ENCODE measurements at places on chromosomes 3 and 15.
A peak's percentile ranks its signal among the peaks of the same experiment; 100 is the strongest.

DNA sequence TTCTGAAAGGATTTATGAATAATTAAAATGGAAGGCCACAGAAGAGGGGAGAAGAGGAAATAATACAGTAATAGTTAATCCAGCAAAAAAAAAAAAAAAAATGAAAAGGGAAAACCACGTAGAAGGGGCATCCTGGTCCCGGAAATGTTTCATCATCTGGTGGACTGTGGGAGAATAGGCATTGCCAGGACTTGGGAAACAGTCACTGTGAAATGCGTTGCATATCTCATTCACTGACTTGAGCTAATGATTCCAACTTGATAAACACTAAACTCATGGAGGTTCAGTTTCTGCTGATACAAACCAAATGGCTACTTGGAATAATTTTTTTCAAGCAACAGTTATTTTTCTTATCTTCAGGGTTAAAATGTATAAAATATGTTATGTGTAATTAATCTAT is 3.2 kb downstream of the XCR1 start:
- DNase-seq = no peak

GRCh38 chr15:92247649-92248242 is 145.9 kb upstream of the ST8SIA2 start:
- no peak for DNase-seq

GRCh38 chr3:14719006-14719405 is 44.1 kb downstream of the C3orf20 start:
- no peak for DNase-seq

- no peak for DNase-seq
These were observed 232.5 kb upstream of the HES1 start for GRCh38 chr3:193903512-193903817.

- no peak for DNase-seq
These were observed 302.0 kb downstream of the RYR3 start for GRCh38 chr15:33612721-33613304.

- DNase-seq = no peak
These were observed 28.3 kb upstream of the PRR23E start for GRCh38 chr3:127164615-127165014.

GRCh38 chr3:128942161-128942952 is 51.5 kb downstream of the CFAP92 start:
- DNase-seq = no peak

DNA sequence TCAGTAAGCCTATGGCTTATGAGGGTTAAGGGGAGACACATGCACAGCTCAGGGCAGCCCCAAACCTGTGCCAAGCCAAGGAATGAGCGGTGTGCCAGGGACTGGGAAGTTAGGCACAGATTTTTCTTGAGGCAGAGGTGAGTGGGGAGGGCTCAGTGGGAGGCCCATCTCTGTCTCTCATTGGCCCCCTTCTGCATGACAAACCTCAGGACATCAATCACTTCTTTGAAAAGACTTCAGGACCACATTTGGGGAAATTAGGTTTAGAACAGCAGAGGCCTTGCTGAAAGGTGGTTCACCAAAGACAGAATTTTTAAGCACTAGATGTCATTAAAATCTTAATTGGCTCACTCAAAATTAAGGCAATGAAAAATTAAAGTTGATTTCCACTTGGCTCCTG is 57.2 kb downstream of the RAB11A start:
- no peak for DNase-seq

- peak; percentile 38 for DNase-seq
These were observed 44.8 kb upstream of the RNU6-1 start for GRCh38 chr15:67884514-67885174.

- no peak for DNase-seq
These were observed 16.8 kb downstream of the CIDEC start for GRCh38 chr3:9863058-9863772.

DNA sequence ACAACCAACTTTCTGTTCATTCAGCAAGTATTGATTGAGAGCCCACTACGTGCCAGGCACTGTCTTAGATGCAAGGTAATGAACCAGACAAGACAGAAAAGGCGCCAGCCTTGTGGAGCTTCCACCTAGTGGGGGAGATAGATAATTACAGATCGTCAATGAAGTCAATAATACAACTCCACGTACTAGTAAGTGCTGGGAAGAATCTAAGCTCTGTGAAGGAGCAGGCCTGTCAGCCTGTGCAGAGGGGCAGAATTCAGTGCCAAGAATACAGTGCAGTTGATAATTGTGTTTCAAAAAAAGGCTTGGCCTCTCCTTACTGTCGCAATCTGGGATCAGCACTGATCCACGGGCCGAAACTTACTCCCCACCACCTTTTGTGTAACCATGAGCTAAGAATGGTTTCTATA is 186.3 kb downstream of the FEZF2 start:
- DNase-seq = no peak

GRCh38 chr3:194083637-194084224 is 52.2 kb upstream of the HES1 start:
- no peak for DNase-seq

GRCh38 chr3:11989383-11990038 is 14.7 kb upstream of the SYN2 start:
- no peak for DNase-seq

DNA sequence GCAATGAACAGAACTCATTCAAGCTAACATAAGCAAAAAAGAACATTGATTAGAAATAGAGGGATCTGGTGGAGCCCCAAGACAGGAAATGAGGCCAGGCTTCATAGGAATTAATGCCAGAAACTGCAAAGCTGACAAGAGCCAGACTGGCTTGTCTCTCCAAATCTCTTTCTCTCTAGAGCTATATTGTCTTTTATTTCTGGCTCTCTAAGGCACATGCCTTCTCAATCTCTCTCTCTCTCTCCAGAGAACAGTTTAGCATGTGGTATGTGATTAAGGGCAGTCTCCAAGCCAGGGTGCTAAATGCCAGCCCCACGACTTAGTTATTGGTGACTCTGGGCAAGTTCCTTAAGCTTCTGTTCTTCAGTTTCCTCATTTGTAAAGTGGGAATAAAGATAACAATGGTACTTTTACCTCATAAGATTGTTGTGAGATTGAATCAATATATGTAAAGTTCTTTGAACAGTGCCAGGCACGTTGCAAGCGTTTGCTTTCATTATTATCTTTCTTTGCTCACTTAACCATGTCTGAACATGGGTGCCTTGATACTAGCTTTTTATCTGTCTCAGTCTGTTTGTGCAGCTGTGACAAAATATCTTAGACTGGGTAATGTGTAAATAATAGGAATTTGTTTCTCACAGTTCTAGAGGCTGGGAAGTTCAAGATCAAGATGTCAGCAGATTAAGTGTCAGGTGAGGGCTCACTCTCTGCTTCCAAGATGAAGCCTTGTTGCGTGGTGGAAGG is 123.2 kb downstream of the BDH1 start:
- DNase-seq = no peak

DNA sequence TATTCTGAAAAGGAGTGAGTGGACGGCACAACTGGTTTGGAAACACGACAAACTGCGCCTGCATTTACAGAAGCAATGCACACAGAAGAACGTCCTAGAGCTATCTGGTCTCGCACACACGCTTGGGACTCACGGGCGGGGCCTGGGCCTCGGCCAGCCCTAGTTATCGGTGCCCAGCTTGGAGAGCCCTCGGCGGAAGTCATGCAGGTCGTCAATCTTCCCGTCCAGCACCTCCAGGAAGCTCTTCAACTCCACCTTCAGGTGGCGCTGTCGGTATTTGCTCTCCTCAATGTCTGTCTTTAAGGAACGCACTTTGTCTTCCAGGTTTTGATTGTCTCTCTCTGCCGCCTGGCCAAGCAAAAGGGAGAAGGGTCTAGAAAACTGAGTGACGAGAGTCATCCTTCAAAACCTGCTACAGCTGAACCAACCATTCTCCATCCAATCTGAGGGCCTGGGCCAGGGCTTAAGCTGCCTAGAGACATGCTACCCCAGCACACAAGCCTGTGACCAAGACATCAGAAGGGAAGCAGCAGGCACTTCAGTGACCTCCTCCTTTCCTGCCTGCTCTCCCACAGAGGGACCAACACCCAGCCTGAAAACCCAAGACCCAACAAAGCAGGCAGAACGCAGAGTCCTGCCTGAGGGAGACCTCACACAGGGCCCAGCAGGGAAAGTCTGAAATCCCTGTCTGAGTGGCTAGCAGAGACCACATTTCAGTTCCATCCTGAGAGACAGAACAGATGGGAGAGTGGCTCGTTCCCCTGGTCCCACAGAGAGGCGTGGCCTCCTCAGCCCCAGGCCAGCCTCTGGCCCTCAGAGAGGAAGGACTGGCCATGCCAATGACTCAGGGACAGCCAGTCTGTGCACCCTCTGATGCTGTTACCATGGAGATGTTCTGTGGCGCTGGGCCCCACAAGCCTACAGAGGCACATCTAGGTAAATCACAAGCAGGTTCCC is 40.4 kb downstream of the WHAMM start:
- peak; percentile 34 for DNase-seq

DNA sequence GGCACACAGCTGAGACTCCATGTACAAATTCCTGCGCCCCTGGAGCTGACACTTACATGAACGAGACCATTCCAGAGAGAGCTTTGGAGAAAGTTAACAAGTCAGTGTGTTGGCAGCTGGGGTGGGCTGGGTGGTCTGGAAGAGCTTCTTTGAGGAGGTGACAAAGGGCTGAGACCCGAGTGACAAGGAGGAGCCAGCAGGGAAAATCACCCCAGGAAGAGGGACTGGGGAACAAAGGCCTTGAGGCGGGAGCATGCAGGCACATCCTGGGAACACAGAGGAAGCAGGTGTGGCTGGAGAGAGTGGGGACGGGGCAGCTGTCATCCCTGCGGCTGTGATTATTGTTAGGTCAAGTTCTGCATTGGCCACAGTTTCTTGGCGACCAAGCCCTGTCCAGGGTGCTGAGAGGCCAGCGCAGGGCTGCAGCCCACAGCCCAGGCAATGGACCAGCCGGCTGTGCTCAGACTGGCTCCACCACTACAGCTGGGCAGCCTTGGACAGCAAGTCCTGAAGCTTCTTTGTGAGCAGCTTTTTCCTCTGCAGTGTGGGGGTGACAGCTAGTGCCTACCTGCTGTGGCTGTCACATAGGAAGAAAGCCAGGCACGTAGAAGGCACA is 34.2 kb upstream of the PRR23E start:
- no peak for DNase-seq

- DNase-seq = no peak
These were observed 895.6 kb downstream of the ROBO1 start for GRCh38 chr3:78872195-78872594.

DNA sequence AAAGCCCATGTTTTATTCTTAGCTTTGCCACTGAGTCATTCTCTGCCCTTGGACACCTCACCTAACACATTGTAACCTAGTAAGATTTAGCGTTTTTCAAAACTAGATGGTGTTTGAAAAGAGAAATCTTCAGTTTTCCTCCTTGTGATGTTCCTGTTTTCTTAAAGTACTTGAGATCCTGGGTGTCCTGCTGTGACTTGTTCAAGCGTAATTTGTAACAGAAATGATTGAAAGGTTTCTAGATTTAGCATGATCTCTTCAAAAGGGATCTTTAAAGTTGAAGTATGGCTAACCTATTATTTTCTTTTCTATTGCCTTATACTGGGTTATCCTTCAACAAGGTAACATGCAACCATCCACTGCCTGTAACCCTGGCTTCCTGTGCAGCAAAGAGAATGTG is 32.6 kb upstream of the SPATA16 start:
- DNase-seq = no peak

GRCh38 chr15:31387479-31388118 is 61.0 kb downstream of the KLF13 start:
- DNase-seq = no peak

- no peak for DNase-seq
These were observed 209.9 kb downstream of the OCA2 start for GRCh38 chr15:27889258-27889657.

DNA sequence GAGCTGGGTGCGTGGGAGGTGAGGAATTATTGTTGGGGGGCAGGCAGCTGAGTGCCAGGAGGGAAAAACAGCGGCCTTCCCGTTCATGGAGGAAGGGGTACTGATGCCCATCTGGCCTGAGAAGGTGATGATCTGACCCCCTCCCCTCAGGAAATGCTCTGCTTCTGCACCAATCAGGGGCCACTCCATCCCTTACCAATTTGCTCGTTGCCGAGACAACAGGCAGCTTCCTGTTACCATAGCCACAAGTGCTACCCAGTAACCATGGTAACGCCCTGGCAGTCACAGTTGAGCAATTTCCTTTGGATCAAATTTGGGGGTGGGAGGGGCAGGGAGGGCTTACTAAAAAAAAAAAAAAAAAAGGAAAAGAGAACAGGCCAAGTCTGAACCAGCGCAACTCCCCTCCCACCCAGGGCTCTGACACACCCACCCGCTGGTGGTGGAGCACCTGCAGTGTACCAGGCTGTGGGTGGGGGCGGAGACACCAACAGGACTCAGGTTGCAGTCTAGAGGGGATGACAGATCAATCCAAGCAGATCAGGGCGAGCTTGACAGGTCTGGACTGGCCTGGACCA is 13.7 kb downstream of the CELF6 start:
- DNase-seq = peak; percentile 12

- DNase-seq = no peak
These were observed 781.6 kb upstream of the CFAP20DC start for GRCh38 chr3:59831394-59831793.

DNA sequence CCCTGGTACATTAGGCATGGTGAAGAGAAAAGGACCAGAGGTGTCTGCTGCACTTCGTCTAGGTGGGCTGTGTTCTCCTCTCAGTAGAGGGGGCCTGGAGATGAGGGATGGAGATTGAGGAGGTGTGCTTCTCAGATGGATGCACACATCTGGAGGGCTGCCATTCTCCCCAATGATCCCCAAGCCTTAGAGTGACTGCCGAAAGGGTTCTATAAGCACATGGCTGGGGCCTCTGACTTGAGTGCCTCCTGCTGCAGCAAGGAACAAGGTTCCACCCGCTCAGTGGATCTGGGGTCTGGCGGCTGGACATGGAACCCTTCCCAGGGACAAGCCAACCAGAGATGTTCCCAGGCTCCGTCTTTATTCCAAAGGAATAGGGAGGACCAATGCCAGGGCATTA is 66.8 kb downstream of the CPN2 start:
- no peak for DNase-seq

- DNase-seq = no peak
These were observed 254.0 kb upstream of the IL12A start for GRCh38 chr3:159734681-159735080.

GRCh38 chr15:70584838-70585706 is 178.3 kb downstream of the UACA start:
- DNase-seq = peak; percentile 37

GRCh38 chr3:172404237-172404962 is 43.9 kb downstream of the GHSR start:
- no peak for DNase-seq

DNA sequence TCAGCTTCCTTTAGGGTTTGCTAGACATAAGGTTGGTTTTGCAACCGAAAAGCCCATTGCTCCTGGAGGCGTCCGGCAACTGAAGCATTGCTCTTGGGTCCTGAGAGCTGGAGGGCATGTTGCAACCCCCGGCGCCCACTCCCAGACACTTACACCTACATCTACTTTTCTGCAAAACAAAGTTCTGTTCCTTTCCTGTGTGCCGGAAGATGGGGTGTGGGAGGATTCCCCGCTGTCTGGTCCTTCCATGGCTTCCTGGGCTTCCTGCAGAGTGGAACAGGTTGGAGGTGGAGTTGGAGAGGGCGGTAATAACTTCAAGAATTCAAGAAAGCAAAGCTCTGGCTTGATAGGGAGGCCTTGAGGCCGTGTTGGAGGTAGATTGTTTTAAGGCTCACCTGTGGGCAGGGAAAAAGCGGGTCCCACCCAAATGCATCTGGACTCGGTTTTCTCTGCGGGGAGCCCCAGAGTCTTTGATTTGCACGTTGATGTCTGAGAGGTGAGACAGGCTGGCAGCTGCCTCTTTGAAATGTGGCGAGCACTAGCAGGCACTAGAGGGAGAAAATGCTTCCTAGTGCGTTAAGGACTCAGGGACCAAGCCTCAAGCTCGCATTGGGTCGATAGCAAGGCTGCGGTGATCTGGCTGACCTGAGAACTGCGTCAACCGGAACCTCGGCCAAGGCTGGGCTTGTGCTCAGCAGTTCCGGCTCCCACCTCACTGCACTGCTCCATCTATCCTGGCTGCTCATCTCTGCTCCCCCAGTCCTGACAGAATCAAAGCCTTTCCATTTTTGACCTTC is 39.5 kb downstream of the NR2F2 start:
- no peak for DNase-seq

Data from activated T-cell treated with anti-CD3 and anti-CD28 coated beads for 48 hours (primary cell).